Stimulated activated naive CD8-positive, alpha-beta T cell treated with anti-CD3 and anti-CD28 coated beads, Interleukin-15, Interleukin-2, amounts not matched to agents 100 U/mL and 50 U/mL, for 24 hours (primary cell): ENCODE measurements at places on chromosomes 6 and 20.

DNA sequence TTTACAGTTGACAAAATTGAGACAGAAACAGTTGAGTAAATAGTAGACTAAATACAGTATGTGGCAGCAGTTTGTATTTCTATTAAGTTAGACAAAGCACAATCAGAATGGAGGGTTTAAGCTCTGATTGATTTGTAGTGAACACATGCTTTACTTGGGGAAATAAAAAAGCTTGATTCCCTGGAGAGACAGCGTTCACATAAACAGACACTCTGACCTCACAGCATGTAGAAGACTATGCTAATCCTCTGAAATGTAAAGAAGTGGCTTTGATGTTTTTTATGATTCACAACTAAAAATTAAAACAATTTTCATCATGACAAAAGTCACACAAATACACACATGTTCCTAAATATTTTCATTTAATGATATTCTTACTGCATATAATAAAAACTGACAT lies 126.9 kb upstream of the FAM83B start:
- no peak for DNase-seq

- no peak for DNase-seq
Measured at GRCh38 chr6:11672256-11672655, 106.3 kb downstream of the ADTRP start.

GRCh38 chr6:138645976-138646640 lies 127.5 kb upstream of the CCDC28A start:
- no peak for DNase-seq

GRCh38 chr6:89392823-89393222 lies 19.2 kb downstream of the RRAGD start:
- DNase-seq = no peak

GRCh38 chr6:84332139-84333034 lies 104.9 kb upstream of the CEP162 start:
- DNase-seq = no peak

DNA sequence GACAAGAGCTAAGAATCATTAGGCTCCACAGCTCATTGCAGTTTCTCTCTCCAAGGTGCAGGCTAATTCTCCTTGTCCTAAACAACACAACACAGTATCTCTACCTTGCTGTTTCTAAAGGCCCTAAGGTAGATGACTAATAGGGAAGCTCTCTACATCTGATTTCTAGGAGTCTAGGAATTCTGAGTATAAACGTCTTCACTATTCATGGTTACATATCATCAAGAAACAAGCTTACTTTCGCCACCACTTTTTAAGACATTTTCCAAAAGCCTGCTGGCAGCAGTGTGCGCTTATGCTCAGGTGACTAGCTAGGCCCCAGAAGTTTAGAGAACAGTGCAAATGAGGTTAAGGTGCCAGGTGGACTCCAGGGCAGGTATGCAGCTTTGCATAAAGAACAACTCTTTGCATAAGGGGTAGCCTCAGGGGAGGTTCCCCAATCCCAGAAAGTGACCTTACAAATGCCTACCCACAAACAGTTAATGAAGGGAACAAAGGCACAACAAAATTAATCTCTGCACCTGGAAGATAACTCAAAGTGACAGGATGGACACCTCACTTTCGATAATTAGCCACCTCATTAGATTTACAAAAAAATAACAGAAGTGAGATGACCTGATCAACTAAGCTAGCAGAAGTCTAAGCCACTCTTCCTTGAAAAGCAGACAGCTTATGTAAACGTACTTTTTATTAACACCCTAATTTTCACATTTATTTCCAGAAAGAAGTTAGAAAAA lies 20.1 kb downstream of the B4GALT5 start:
- no peak for DNase-seq

DNA sequence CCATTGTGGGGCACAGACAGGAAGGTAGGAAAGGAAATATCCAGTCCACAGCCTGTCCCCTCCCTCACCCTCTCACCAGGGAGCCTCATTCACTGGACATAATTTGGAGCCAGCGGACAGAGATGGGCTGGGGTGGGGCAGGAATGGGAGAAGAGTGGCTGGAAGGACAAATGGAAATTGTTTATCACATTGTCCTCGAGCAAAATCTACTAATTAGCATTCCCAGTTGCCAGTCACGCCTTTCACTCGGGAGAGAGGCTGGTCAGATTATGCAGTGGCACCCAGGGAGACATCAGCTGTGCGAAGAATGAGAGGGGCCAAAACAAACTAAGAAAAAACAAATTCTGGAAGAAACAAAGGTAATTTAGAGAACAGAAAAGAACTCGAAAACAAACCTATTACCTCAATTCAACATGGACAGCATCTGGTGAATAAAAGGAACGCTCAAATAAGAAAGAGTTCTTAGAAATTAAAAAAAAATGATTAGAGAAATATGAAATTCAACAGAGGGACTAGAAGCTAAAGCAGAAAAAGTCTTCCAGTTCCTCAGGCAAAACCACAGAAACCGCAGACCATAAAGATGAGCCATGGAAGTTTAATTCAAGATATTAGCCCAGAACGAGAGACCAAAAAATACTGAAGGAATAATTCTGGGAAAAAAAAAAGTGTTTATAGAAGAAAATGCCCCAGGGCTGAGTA lies 108.5 kb upstream of the RALGAPA2 start:
- no peak for DNase-seq

GRCh38 chr6:75170691-75171560 lies 34.9 kb downstream of the COL12A1 start:
- DNase-seq = no peak
